CD4-positive, alpha-beta T cell treated with Interleukin-6 for 4 hours (primary cell): ENCODE measurements at places on chromosomes 5 and 9.

- no peak for DNase-seq
These were observed 97.0 kb downstream of the HINT1 start for GRCh38 chr5:131068076-131068475.

GRCh38 chr5:63820577-63820976 lies 141.7 kb downstream of the HTR1A start:
- DNase-seq: no peak

DNA sequence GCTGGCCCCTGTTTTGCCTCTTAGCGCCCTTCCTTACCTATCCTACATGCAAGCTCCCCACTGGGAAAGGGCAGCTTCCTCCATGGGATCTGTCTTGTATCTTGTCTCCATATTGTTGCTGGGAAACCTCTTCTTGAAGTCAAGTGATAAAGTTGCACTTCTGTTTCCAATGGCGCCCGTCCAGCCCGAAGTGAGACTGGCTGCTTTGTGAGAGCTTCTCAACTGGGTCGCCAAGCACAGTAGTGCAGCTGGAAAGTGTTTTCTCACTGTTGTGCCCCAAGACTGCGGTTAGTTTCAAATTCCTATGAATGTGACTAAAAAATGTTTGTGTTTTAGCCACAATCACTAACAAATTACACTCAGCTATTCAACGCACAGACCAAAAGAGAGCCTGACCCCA lies 506.6 kb upstream of the MPDZ start:
- DNase-seq: no peak

- no peak for DNase-seq
These were observed 17.0 kb downstream of the HRH2 start for GRCh38 chr5:175674731-175675346.

DNA sequence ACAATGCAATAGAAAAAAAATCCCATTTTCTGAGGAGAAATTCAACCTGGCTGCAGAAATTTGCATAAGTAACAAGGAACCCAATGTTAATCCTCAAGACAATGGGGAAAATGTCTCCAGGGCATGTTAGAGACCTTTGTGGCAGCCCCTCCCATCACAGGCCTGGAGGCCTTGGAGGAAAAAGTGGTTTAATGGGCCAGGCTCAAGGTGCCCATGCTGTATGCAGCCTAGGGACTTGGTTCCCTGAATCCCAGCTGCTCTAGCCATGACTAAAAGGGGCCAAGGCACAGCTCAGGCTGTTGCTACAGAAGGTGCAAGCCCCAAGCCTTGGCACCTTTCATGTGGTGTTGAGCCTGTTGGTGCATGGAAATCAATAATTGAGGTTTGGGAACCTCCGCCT lies 66.5 kb downstream of the ALDH1A1 start:
- DNase-seq: no peak

DNA sequence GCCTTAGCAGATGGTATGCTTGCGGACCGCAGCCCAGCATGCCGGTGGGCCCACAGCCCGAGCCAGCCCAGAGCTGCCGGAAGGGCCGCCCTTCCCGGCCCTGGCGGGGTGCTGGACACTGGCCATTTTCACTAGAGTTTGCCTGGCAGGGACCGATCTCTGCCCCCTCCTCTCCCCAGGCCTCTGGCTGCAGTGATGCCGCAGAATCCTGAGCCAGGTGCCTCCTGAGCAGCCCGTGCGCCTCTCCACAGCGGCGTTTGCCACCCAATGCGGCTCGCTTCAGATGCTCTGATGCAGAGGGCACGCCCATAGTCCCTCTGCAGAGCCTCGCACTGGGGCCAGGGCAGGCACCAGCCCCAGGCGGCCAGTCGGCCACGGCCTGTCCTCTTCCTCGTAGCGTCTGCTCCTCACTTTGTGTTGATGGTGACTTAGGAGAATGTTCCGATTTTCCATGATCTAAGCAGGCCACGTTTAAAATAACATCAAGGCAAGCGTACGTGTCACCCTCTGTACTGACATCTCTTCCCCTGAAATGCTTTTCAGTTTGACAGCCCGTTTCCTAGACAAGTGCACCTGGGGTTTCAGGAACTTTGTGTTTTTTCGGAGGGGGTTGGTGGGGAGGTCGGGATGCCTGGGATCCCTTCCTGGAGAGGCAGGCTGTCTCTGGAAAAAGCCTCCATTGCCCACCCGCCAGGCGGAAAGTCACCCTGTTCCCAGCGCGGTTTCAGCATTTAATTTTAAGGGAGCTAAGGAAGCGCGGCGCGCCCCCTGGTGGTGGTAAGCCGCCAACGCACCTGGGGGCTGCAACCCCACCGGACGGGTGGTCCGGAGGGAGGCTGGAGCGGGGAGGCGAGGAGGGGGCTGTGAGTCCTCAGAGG lies 29.8 kb upstream of the HMCN2 start:
- DNase-seq: peak; percentile 78

DNA sequence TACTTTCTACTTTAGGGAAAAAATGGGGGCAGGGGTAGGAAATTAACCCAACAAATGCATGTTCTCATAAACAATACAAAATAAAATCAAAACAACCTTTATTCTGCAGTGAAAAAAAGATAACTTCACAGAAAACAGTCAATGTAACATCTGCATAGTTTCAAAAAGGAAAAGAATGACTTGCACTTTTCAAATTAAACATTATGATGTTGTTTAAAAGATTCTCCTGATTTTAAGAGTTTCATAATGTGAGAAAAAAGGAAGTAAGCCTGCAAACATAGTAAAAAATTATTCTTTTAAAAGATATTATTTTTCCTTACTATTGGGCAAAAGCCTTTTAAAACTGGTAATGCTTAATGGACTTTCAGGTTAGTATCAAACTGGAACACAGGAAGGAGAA lies 7.6 kb downstream of the C9orf72 start:
- no peak for DNase-seq

DNA sequence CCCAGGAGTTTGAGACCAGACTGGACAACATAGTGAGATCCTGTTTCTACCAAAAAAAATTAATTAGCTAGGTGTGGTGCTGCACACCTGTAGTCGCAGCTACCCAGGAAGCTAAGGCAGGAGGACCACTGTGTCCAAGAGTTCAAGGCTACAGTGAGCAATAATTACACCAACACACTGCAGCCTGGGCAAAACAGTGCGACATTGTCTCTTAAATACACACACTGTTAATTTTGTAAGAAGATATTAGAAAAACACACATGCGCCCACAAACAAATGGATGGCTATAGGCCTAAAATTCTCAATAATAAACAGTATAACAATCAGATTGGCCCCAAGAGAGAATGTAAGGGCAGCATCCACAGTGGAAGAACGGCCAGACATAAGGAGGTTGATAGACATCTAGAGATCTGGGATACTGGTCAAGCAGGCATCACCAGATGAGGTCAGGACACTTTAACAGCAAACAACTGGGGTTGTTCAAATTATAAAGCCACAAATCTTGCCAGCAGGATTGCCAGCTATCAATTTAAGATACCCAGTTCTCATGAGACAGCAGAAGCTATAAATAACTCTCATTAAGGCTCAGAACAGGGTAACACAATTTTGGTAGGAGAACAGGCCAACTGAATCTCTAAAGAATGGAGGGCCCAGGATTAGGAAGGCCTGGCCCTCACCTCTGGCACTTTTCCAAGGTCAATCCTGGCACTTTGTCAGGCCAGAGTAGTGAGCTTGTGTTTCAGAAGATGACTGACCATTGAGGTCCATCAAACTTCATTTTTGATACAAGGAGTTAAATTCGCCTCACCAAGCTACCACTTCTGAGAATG lies 29.5 kb downstream of the GOLPH3 start:
- DNase-seq: no peak

GRCh38 chr5:127885176-127885575 lies 182.0 kb downstream of the CCDC192 start:
- DNase-seq: no peak

DNA sequence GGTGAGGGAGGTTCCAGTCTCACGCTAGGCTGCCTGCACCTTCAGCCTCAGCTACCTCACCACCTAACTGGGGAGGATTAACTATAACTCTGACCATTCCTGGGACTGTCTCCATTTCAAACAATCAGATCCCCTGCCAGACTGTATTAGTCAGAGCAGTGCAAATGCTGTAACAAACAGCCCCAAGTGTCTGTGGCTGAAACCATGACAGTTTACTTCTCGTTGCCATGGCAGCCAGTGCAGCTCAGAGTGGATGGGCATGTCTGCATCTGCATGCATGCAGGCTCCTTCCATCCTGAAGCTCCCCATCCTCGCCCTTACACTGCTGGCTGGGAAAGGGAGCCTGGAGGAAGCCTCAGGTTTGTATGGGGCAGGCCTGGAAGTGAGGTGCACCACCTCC lies 86.7 kb downstream of the KCNIP1 start:
- DNase-seq: no peak

DNA sequence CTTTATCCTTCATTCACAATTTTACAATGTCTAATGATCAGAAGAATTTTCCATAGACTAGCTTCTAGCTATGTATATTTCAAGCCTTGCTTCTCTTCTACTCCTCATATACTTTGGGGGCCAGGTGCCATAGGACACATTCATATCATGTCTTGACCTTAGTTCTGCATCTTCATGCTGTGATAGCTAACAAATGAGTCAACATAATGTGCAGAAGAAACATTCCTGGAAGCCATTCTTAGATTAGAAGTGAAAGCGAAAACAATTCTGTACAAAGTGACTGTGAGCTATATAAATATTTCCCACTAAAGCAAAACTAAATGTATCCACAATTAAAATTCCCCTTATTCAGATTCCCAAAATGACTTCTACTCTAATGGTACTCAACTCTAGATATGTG lies 320.2 kb upstream of the NREP start:
- no peak for DNase-seq
